ENCODE measurements at places on chromosomes 6 and 20.

DNA sequence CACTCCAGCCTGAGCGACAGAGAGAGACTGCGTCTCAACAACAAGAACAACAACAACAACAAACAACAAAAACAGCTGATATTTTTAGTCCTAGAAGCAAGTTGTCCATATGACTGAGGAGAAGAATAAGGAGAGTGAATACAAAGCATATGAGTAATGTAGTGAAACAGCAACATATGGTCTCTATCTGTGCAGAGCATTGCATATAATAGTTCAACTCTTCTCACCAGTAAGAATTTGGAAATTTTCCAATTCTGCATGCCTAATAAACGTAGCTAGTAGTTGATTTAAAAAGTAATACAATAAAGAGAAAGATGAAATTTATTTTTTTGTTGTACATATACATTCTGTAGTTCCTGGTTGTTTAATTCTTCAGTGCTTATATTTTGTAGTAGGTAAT lies 129.7 kb upstream of the FAM83B start:
- DNase-seq: no peak

GRCh38 chr6:43724354-43724753 lies 36.8 kb upstream of the MRPS18A start:
- DNase-seq: no peak

DNA sequence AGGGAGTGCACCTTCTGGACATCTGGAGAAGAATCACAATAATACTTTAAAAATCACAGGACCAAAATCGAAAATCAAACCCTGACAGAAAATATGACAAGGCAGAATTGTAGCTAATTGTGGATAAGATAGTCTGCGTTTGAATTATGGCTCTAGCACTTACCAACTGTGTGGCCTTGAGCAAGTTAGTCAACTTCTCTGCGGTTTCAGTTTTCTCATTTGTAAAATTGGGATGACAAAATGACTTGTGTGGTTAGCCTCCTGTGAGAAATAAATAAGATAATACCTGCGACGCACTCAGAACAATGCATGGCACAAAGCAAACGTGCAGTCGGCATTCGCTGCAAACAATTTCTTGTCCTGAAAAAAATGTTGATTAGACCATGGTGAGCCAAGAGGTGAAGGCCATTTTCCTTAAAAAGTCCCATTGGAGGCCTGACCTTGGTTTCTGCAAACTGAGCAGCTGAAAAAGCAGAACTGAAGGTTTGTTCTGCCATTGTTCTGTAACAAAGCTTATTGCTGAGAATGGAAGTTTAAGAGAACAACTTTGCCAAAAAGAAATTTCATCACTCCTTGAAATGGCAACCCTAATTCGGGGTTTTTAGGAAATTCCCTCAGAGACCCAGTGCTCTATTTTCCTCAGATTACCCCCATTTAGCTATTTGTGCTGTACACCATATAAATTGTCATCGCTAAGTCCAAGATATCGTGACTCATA lies 266.3 kb downstream of the ERMARD start:
- no peak for DNase-seq

GRCh38 chr6:6843057-6843627 lies 254.6 kb downstream of the LY86 start:
- no peak for DNase-seq

DNA sequence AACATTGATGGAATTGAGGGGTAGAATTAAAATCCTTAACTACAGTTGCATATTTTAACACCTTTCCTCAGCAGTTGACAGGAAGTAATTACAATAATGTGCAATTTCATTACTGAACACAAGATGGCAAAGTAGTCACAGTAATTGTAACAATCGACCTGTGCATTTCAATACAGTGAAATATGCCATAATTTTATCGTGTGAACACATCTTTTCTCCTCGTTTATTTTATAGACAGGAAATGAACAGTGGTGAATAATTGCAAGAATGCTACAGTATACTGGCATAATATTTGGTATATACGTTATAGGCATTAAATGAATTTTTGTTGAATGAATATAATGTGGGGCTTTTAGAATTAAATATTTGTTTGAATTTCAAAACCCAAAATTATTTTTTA lies 25.0 kb downstream of the CYB5R4 start:
- peak; percentile 45 for DNase-seq

- no peak for DNase-seq
Measured at GRCh38 chr20:13412806-13413445, 191.9 kb downstream of the ISM1 start.

GRCh38 chr20:61705386-61706258 lies 360.1 kb downstream of the TAF4 start:
- DNase-seq: no peak

DNA sequence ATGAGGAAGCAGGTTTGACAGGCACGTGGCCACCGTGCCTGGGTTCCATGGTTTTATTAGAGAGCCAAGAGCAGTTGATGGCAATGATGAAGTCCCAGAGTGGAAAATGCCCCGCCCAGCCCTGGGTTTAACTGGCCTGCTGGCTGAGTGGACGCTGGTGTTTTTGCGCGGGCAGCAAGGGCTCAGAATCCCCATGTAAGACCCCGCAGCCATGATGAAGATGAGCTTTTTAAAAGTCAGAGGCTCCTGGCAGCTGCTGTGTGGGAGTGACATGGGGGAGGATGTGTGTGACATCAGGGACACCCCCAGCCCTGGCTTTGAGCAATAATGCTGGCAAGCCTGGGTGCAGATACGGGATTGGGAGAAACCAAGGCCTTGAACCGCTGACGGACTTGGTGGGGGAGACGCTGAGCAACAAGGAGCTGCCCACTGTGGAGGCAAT lies 33.0 kb upstream of the SLCO4A1 start:
- DNase-seq: no peak

DNA sequence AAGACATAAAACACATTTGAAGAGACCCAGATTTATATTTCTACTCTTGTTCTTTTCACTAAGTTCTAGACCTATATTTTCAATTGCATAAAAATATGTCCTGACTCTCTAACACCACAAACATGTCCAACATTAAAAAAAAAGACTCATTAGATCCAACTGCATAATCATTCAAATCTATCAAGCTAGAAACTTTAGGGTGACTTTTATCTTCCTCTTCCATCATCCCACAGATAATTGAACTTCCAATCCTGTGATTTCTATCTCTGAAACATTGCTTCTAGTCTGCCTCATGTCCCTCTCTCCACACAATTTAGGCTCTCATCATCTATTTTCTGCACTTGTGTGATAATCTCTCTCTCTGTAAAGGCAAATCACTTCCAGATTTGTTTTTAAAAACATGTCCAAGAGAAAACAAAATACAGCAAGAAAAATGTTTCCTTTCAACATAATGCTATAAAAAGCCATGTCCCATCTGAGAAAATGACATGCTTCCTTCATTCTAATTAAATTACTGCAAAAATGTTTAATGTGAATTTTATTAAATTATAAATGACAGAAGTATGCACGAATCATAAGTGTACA lies 615.9 kb downstream of the RNF144B start:
- DNase-seq: no peak

GRCh38 chr6:44935693-44936300 lies 392.3 kb upstream of the RUNX2 start:
- DNase-seq: no peak

GRCh38 chr6:45420083-45420908 lies 42.6 kb upstream of the SUPT3H start:
- DNase-seq: no peak

DNA sequence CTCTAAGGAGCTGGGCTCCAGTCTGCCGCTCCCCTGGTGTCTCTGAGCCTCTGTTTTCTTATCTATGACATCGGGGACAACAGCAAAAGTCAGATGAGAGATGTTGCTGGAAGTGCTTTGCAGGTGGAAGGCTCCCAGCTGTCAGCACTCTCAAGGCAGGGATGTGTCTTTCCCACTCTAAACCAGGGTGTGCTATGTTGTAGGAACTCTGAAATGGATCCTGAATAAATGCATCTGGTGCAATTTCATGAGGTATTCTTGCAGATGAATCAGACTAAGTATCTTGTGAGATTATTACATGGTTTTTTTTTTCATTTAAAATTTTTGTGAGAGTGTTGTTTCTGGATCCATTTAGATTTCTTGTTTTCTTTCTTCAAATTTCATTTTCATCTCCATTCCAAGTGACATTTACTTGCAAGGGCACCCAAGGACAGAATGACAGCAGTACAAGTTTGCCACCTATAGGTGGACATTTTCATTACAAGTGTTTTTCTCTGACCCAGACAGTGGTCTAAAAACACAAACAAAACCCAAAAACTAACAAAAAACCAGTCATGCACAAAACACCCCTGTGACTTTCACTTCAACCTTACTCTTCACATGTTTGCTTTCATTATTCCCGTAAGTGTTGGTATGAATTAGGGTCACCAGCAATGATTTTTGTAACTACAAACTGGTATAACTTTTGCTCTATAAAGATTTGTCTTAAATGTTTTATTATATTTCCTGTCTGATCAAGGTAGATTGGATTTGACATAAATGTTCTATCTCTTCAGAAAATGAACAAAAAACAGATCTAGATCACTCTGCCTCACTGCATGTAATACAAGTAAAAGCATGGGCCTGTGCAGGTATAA lies 14.7 kb upstream of the SIM1 start:
- no peak for DNase-seq

- DNase-seq: no peak
Measured at GRCh38 chr6:107612762-107613415, 123.0 kb downstream of the SOBP start.

DNA sequence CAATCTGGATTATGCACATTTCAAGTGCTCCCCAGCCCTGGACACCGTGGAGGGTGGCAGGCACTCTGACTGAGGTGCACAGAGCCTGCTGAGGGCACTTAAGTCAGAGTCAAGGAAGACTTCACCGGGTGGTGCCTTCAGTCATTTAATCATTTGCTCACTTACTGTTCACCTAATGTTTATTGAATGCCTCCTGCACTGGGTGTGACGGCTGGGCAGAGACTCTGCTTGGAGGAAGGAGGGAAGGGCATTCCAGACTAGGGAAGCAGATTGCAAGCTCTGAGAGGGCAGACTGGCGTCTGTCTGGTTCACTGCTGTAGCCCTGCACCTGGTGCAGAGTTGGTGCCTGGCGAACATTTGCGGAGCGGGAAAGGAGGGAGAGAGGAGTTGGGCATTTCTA lies 54.2 kb upstream of the FAM83D start:
- DNase-seq: no peak

GRCh38 chr6:38138374-38138773 lies 318.8 kb downstream of the ZFAND3 start:
- no peak for DNase-seq

GRCh38 chr6:44074813-44075646 lies 52.2 kb downstream of the MRPL14 start:
- DNase-seq: no peak

- no peak for DNase-seq
Measured at GRCh38 chr20:25294459-25295385, 46.8 kb downstream of the PYGB start.

DNA sequence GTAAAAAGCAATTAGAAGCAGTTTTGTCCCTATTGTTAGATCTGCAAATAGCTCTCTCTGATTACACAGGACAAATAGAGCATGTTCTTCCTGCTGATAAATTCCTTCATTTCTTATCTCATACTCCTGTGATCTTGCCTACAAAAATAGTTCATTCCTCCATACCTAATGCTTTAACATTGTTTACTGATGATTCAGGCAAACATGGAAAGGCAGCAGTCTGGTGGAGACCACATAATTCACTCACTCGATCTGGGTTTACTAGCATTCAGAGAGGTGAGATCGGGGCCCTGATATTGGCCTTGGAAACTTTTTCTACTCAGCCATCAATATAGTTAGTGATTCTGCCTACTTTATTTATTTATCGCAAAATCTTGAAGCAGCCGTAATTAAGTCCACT lies 20.2 kb downstream of the HLA-DPA1 start:
- DNase-seq: no peak

DNA sequence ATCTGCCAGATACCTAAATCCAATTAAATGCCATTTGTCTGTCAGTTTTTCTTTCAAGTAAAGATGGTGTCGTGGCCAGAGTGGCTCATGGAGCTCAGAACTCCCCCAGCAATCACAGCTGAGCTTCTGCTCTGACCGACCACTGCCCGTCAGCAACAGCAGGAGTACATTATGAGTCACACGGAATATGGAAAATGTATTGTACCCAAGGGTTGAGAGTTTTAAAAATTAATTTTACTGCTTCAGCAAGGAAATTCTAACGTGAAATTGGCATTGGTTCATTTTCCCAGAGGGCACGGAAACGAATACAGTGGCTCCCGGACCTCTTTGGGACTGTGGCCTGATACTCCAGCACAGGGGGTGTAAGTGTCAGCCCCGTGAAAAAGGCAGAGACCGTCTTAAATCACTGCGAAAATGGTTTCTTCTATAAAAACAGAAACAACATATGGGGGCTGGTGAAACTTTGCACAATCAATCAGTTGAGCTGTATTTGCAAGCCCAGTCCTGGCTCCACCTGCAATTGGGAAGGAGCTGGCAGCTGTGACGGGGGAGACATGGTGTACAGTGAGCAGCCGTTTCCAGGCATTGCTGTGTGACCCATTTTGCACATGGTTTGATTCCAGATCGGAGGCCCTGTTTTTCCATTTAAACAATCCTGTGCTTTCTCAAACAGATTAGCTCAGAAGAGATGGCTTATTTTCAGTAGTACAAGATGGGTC lies 12.8 kb downstream of the NPEPL1 start:
- no peak for DNase-seq

GRCh38 chr20:63112491-63113219 lies 103.3 kb downstream of the YTHDF1 start:
- DNase-seq: no peak

GRCh38 chr6:117951783-117952182 lies 44.7 kb downstream of the SLC35F1 start:
- DNase-seq: no peak

- no peak for DNase-seq
Measured at GRCh38 chr6:168376120-168376519, 56.5 kb upstream of the DACT2 start.

- DNase-seq: no peak
Measured at GRCh38 chr6:143200167-143200770, 139.6 kb downstream of the AIG1 start.

DNA sequence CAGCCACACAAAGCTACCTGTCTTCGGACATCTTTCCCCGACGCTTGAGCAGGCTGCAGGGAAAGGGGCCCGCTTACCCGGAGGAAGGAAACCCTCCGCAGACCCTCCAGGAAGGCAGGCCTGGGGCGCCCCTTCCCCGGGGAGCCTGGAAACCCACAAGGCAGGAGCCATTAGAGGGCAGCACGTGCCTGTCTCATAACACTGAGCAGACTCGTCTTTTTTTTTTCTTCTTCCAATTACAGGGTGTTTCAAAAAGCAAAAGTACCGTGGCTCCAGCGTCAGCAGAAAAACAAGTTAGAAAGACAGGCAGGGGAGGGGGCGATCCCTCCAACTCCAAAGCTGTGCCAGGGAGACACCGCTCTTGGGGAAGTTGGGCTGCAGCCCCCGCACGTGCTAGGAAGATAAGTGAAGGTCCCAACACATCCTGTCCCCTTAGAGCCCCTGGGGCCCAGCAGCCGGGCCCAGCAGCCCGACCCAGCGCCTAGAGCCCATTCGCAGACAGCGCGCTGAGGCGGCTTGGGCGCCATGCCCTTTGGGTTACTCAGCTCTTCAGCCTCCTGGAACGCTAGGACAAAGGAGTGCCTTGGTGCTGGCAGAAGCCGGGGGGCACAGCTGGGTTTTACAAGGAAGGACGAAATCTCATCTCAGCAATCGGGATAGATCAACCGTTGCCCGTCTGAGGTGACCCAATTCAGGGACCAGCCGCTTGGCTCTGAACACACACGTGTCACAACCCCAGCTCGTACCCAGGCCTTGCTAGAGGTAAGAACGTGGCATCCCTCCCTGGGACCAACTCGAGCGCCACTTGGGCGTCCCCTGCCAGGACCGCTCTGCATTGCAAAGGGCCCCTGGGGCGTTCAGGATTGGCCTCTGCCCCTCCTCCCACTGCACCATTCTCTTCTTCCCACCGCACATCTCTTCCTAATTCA lies 136.3 kb downstream of the LY86 start:
- no peak for DNase-seq

Measured in NCI-H2081 treated with DMSO at 0.1 percent for 48 hours (cell line).